Heart left ventricle (tissue), 16 donors: ENCODE measurements at places on chromosomes 2 and 18. TPM values are rescaled to one million over a fixed set of nuclear protein-coding genes. Genes with fewer than 3 reads are reported as not detected.

TGFA gene
- polyA plus RNA-seq: 0.50 TPM

EMILIN1 gene
- polyA plus RNA-seq: 21.0 TPM

TMEFF2 gene
- 0.08 TPM for polyA plus RNA-seq

RNU2-63P gene
- not detected for polyA plus RNA-seq

SPC25 gene
- polyA plus RNA-seq: 0.14 TPM

DNA sequence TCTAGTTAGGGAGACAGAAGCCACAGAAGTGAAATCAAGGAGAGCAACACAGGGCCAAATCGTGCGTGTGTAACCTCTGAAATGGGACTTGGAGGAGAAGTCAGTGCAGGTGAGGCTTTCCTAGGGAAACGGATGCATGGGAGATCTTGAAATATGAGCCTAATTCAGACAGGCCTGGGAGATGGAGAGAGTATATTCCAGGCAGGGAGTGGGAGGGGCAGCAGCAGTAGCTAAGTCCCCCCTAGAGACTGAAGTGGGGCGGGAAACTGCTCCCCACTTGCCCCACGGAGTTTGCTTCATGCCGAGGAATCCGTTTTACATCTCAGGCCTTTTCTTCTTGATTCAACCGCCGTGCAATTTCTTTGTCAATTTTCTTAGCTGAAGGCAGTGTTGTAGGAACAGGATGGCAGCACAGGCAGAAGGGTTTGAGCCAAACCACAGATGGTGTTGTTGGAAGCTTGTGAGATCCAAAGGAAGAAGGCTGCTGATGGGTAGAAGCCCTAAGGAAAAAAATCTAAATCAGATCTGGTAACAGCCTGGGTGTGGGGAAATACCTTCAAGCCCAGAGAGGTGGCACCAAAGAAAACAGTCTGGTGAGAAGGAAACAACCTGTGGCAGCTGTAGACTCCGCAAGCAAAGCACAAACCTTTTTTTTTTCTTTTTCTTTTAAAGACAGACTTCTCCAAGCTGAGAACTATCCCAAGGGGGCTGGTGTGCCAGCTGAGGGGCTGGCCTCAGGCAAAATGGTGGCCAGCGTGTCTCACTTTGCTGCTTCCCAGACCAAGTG, 40.2 kb downstream of the EPAS1 start:
- H3K27me3 ChIP-seq: no peaks in the 10 kb centered on the region
- peak overlapping the region; percentile 57 for H3K27ac ChIP-seq
- H3K4me3 ChIP-seq: no peak overlapping the region
- peaks cover 87% of the 10 kb centered on the region for H3K4me1 ChIP-seq

- H3K27ac ChIP-seq: no peak overlapping the region
- no peak for DNase-seq
- no peak overlapping the region for H3K4me3 ChIP-seq
- no peaks in the 10 kb centered on the region for H3K27me3 ChIP-seq
- no peaks in the 10 kb centered on the region for H3K4me1 ChIP-seq
- no peaks in the 10 kb centered on the region for H3K36me3 ChIP-seq
Measured at GRCh38 chr18:60228609-60229595, 143.7 kb downstream of the MC4R start.

DNA sequence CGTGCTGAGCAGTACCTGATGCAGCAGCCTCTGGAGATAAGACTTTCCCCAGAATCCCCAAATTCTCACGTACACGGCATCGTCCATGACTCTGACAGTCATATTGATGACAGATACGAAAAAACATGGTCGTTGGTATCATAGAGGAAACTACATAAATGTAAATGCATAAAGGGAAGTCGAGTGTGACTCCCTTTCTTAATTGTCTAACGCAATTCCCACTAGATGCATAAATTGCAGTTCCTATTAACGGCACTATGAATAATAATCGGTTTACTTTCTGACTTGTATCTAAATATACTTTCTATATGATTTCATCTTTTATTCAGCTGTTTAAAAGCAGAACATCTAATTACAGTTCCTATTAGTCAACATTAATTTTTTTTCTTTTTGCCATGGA, 322.6 kb upstream of the REV1 start:
- H3K27me3 ChIP-seq: no peaks in the 10 kb centered on the region
- H3K27ac ChIP-seq: no peak overlapping the region
- no peaks in the 10 kb centered on the region for H3K36me3 ChIP-seq

- no peaks in the 10 kb centered on the region for H3K36me3 ChIP-seq
- no peak for DNase-seq
- H3K4me1 ChIP-seq: no peaks in the 10 kb centered on the region
- H3K27me3 ChIP-seq: no peaks in the 10 kb centered on the region
- H3K27ac ChIP-seq: no peak overlapping the region
Measured at GRCh38 chr18:25535495-25535894, 183.5 kb upstream of the ZNF521 start.

- H3K27me3 ChIP-seq: no peaks in the 10 kb centered on the region
- DNase-seq: no peak
- no peaks in the 10 kb centered on the region for H3K36me3 ChIP-seq
- H3K4me1 ChIP-seq: no peaks in the 10 kb centered on the region
- H3K27ac ChIP-seq: no peak overlapping the region
- H3K4me3 ChIP-seq: no peak overlapping the region
Measured at GRCh38 chr18:48321536-48321935, 87.6 kb downstream of the ZBTB7C start.

DNA sequence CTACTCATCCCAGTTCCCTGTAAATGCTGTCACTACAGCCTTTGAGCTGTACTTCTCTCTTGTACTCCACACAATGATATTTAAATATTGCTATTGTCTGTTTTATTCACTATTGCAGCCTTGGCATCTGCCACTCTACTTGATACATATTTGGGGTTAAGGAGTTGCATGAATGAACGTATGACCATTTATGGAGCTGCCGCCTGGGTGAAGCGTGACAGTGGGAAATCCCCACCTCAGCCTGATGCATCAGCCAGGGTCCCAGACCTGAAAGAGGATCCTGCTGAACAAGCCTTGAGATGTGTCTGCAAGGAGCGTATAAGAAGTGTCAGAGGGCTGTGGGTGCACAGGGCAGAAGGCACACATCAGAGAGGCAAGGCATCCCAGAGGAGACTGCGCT, 39.1 kb downstream of the MRPL35 start:
- H3K27me3 ChIP-seq: no peaks in the 10 kb centered on the region
- H3K4me3 ChIP-seq: no peak overlapping the region
- no peak for DNase-seq
- H3K36me3 ChIP-seq: no peaks in the 10 kb centered on the region
- no peak overlapping the region for H3K27ac ChIP-seq

DNA sequence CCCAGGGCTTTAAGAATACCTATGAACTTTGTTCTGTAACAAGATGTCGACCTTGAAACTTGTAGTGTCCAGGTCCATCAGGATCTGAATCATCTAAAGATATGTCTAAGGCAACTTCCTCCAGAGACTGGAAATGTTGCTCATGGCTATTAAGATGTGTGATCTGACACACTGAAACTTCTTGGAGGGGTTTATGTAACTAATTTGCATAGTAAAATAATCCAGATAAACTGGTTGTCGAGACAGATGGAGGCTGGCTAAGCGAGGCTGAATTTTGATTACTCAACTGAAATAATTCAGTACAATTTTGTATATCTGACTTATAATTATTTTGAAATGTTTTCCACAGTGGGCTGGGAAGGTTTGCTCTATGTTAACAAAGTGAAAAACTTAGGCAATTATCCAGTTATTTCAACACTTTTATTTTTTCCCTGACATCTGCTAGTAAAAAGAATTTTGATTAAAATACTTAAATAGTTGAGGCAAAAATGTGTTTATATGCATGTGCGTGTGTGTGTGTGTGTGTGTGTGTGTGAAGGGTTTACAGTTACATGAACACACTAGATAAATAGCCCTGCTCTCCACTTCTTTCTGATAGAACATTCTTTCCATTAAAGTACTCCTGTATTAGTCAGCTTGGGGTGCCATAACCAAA, 11.4 kb upstream of the MAP3K20 start:
- H3K27ac ChIP-seq: no peak overlapping the region
- no peak overlapping the region for H3K4me3 ChIP-seq
- H3K36me3 ChIP-seq: no peaks in the 10 kb centered on the region
- no peak for DNase-seq
- no peaks in the 10 kb centered on the region for H3K27me3 ChIP-seq

GRCh38 chr18:64659196-64659595, 510.3 kb upstream of the LINC00305 start:
- no peaks in the 10 kb centered on the region for H3K27me3 ChIP-seq
- no peak for DNase-seq
- H3K36me3 ChIP-seq: no peaks in the 10 kb centered on the region
- H3K27ac ChIP-seq: no peak overlapping the region

GRCh38 chr2:240184656-240185055, 44.2 kb upstream of the OTOS start:
- no peaks in the 10 kb centered on the region for H3K36me3 ChIP-seq
- no peak overlapping the region for H3K4me3 ChIP-seq
- no peaks in the 10 kb centered on the region for H3K27me3 ChIP-seq
- no peaks in the 10 kb centered on the region for H3K4me1 ChIP-seq

GRCh38 chr2:14634489-14635390, 2.2 kb downstream of the LRATD1 start:
- peak; percentile 81 for DNase-seq
- H3K4me3 ChIP-seq: peak overlapping the region; percentile 50
- H3K4me1 ChIP-seq: peaks cover 4% of the 10 kb centered on the region
- H3K36me3 ChIP-seq: no peaks in the 10 kb centered on the region
- H3K27ac ChIP-seq: peak overlapping the region; percentile 69

DNA sequence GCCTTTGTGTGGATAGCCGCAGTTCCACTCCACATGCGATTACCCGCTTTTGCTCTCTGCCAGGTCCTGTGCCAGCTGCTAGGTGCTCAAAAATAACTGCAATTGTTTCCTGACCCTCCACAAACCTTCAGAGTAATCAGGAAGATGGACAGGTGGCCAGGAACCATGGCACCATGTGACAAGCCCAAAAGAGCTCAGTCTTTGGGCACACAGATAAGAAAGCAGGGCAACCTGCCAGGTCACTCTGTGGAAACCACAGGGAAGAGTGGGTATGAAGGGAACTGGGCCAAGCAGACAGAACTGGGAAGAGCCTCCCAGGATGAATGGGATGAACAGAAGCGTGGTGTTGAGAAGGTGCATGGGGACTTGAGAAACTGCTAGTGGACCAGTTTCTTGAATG, 79.4 kb upstream of the AGAP1 start:
- no peaks in the 10 kb centered on the region for H3K27me3 ChIP-seq
- H3K4me3 ChIP-seq: no peak overlapping the region
- H3K27ac ChIP-seq: no peak overlapping the region
- no peaks in the 10 kb centered on the region for H3K4me1 ChIP-seq

DNA sequence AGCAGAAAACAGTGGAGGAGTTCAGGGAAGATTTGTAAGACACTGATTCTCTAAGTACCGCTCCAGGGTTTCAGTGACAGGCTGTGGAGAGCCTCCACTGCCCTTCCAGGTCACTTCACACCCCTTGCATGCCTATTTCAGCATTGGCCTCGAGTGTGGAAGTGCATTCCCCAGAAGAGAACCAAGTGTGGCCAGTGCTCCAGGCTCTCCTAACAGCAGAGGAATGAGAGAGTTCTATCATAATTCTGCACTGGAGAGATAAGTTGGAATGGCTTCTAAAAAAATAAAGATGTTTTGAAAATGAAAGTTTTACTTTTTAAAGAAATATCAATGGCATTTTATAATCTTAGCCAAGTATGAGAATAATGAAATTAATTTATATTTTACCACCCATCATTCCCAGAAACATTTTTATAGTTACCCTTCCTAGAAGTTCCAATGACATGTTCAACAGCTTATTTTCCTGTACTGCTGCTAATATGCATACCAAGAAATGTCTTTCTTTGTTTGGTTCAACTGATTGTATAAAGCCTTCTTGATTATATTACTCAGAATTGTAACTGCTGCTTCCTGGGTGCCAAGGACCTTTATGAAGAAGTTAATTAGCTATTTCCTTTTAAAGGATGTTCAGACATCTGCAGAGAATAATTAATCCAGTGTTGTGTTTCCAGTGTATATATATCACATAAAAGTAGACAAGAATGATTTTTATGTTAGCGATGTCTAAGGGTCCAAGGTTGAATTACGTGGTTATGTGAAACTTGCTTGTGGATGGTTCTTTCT, 61.0 kb upstream of the SERPINE2 start:
- no peaks in the 10 kb centered on the region for H3K36me3 ChIP-seq
- H3K4me3 ChIP-seq: no peak overlapping the region
- peaks cover 26% of the 10 kb centered on the region for H3K4me1 ChIP-seq

GRCh38 chr2:189522435-189523151, 58.0 kb downstream of the SLC40A1 start:
- H3K4me1 ChIP-seq: peaks cover 27% of the 10 kb centered on the region
- H3K4me3 ChIP-seq: no peak overlapping the region
- no peak for DNase-seq
- H3K36me3 ChIP-seq: no peaks in the 10 kb centered on the region

DNA sequence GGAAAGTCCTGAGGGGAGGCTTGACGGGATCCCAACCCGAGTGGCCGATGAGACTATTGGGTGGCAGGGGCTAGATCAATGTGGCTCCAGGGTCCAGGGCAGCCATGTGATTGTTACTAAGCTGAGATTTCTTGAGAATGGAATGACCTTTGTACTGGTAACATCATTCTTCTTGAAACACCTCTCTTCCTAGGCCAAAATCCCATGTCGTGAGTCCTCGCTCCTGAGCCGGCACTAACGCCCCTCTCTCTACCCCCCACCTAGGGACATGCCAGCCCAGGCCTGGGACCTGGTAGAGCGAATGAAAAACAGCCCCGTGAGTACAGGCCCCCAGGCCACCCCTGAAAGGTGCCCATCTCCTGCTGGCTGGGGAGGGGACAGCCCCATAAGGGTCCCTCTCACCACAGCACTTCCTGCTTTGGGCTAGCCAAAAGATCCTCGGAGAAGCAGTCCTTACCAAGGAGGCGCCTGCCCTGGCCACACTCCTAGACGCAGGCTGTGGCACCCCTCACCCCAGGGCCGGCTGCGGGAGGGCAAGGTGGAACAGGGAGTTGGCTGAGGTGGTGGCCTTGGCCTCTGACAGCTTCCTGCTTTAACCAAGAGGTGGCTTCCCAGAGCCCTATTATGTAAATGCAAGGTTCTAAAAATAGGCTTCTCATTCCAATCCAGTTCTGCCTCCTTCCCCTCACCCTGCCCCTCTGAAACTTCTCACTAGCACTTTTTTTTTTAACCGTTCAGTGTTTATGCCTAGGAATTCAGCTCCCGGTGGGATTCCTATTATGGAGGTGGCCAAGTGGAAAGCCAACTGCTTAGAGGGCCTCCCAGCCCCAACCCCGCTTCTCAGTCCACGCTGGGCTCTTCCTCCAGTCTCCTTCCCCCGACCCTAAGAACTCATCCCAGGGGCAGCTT, 126.6 kb upstream of the PPP1CB start:
- peak overlapping the region; percentile 87 for H3K27ac ChIP-seq
- H3K4me1 ChIP-seq: peaks cover 59% of the 10 kb centered on the region
- peak; percentile 67 for DNase-seq
- H3K4me3 ChIP-seq: no peak overlapping the region
- H3K27me3 ChIP-seq: no peaks in the 10 kb centered on the region

DNA sequence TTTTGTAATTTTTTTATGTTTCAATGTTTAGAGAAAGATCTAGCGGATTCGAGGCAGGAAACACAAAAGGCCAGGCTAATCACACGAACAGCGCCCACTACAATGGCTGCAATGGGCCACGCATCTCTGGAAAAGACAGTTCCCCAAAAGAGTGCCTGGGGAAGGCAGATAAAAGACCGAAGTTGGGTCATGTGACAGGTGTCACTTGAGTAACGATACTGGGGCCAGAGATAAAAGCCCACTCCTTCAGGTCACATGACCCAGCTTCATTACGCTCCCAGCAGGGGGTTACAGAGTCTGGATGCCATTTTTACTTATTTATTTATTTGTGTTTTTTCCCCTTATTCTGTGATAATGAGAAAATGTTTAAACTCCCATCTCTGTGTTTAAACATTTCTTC, 95.4 kb downstream of the CDK15 start:
- H3K27ac ChIP-seq: no peak overlapping the region
- H3K4me3 ChIP-seq: no peak overlapping the region
- DNase-seq: no peak
- peaks cover 3% of the 10 kb centered on the region for H3K27me3 ChIP-seq
- H3K4me1 ChIP-seq: no peaks in the 10 kb centered on the region
